ENCODE measurements at places on chromosomes 3 and 15. TPM values are rescaled to one million over a fixed set of nuclear protein-coding genes. Genes with fewer than 3 reads are reported as not detected.

- DNase-seq, result no peak
Observed at GRCh38 chr3:107323723-107324122, 53.5 kb upstream of the CCDC54 start.

DNA sequence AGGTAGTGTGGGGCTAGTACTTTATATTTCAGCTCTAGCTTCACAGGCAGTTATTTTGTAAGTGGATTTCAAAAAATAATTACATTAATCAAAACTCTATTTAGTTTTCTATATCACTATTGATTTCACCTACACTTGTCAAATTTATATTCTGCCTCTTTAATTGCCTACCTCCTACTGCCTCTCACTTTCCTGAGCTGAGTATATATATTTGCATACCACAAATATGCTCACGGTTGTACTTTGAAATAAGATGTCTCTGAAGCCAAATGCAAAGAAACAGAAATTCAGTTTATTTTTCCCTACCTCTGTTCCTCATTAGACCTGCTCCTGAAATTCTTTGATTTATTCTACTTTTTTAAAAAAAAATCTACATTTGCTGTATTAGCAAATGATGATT, 309.3 kb upstream of the TGFBR2 start:
- no peak for DNase-seq

- no peak for DNase-seq
Observed at GRCh38 chr15:53448232-53449015, 311.0 kb downstream of the WDR72 start.

GRCh38 chr15:62603742-62604141, 438.7 kb upstream of the C2CD4B start:
- DNase-seq, result no peak

DNA sequence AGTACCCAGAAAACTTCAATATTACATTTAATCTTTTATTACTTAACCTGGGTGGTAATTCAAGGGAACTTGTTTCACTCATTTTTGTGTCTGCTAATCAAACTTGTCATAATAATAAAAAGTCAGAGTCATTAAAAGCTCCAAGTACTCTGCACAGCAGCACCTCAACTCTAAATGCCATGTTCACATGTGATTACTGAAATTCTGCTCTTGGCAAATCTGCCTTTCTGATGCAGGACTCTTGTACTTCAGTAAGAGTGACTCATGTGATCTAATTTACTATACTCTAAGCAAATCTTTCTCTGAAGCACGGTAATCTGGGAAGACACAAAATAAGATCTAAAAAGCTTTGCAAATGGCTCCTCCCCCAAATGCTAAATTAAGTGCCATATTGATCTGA, 6.4 kb downstream of the ROBO1 start:
- no peak for DNase-seq

GRCh38 chr3:52683611-52684010, 2.1 kb downstream of the PBRM1 start:
- no peak for DNase-seq

DNA sequence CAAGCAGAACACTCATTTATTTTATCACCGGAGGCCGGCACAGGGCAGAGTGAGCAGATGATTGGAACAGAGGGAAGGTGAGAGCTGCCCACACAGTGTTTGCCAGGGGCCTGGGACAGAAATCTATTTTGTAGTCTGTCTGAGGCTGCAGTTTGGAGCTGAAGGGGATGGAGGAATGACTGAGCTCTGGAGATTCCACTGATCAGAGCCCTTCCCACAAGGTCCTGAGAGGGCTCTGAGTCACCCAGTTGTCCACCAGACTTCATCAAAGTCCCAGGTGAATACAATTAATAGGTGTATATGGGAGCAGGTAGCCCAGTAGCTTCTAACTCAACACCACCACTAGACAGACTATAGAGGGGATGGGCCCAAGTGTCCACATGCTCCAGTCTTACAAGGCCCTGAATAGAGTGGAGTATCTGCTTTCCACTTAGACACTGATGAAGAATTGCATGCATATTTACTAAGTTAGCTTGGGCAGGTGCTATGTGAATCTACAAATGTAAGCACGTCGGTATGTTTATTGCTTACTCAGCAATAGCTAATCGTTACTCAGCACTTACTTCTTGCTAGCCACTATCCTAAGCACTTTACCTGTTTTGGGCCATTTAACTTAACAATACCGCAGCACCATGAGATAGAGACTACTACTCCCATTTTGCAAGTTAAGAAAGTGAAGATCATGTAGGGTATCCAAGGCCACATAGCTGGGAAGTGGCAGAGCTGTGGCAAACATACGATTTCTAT, 2.7 kb upstream of the STARD5 start:
- DNase-seq, result no peak

DNA sequence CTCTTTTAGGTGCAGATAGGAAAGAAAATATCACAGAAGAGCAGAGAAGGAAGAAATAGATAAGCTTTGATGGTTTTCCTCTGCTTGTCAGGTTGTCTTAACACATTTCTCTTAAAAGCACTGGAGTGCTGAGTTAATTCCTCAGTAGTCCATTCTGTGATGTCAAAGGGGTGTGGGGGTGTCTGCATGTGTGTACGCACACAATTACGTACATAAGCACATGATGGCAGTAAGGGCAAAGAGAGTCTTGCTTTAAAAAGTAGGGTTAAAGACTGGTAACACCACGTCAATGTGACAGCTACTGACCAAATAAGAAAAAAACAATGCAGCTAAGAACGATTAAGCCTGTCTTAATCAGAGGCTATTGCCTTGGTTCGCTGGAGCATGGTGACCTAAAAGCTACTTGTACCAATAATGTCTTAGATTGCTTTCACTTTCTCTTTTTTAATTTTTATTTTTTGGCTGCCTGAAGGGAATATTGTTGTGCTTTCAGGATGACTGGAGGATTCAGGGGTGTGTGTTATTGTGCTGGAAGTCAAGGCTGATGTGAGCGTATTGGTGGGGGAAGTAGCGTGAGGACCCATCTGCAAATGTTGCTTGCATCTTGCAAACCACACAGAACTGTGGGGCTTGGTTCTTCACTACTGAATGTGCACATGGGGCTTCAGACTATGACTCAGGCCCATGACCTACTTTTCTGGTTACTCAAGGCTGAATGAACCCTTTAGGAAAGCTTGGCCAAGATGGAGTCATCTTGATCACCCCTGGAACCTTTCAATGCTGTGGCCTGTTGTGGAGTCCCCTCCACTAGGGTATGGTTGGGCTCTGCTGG, 417.8 kb upstream of the TPM1 start:
- DNase-seq, result no peak

DNA sequence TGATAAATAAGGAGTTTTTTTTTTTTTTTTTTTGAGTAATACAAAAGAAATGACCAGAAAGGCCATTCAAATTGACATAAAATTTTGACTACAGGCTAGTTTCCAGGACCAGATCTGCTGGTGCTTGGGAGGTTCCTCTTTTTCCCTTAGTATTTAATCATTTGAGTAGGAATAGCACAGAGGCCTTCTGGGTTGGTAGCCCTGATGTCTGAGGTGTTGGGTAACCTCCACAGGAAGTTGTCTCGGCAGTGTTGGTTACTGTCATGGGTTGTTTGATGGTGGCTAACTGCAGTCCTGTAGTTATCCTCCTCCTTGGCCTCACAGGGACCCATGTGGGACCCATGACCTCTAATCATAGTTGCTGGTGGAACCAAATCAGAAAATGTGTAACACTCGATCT, 91.1 kb downstream of the USP13 start:
- DNase-seq, result no peak

DNA sequence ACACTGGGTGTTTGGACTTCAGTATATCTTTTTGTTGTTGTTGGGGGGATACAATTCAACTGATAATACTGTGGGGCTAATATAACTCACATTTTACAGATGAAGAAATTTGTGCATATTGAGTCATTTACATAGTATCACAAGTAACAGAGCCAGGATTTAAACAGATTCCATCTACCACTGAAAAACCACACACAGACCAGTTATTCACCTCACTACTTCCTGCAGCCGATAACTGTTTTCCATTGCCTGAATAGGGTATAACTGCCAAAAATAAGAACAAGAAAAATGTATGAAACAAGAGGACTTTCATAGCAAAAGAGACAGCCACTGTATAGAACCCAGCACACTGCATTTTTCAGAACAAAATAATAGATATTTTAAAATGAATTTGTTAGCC, 215.8 kb upstream of the CNTN6 start:
- no peak for DNase-seq

- no peak for DNase-seq
Observed at GRCh38 chr3:140552403-140552802, 125.5 kb upstream of the TRIM42 start.

DNA sequence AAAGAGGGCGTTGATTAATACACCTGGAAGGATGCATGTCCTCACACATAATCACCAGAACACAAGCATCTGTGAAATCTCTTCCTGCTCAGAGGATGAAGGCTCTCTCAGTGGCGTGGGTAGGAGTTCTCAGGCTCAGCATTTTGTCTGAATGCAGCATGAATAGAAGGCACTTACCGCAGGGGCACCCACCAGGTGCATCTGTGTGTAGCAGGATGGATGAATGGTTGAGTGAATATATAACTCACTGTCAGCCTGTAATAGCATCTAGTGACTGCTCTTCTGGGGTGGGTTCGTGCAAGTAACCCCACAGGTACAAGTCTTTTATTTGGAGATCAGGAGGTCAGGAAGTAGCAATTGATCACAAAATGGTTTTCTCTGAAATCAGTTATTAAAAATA, 143.0 kb downstream of the SQOR start:
- DNase-seq, result no peak

DNA sequence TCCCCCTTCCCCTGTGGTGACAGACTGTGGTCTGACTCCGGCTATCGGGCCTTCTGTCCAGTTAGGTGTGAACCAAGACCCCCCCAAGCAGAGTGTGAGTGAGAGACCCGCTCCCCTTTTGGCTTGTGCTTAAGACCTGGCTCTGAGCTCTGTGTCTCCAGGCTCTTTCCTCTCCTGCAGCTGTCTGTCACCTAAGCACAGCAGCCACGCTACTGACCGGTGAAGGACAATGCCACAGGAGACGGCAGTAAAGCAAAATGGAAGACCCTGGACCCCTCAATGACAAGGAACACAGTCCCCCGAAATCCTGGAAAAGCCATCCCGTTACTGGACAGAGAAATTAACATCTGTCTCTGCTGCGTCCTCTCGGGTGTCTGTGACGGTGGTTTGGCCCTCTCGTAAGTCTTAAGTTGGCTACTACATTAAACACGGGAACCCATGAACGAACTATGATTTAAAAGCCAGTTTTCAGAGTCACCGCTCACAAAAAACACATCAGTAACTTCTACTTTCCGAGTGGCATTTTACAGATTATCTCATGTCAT, 53.7 kb downstream of the CHSY1 start:
- DNase-seq, result no peak

DNA sequence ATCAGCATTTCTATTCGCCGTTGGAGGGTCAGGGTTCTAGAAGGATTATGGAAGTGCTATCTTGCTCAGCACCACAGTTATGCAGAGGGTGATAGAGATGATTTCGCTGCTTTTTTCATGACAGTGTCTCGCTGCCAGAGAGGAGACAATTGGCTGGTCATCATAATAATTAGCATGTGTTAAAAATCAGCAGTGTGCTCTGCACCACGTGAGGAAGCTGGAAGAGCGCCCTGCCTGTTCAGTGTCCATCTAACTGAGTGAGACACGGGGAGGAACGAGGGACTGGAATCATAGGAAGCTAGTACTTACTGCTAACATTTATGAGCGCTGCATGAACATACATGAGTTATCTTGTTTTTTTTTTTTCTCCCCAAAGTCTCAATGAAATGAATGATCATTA, 116.2 kb upstream of the PLAAT1 start:
- DNase-seq, result no peak

The SH3GL3 gene
- total RNA-seq, result 0.07 TPM

The SIAH2 gene
- 20.5 TPM for total RNA-seq

The CA12 gene
- total RNA-seq, result 2.0 TPM

The TRIM71 gene
- total RNA-seq, result not detected
